ENCODE measurements at places on chromosomes 12 and 14. TPM values are rescaled to one million over a fixed set of nuclear protein-coding genes. Genes with fewer than 3 reads are reported as not detected.
A peak's percentile ranks its signal among the peaks of the same experiment; 100 is the strongest.

DNA sequence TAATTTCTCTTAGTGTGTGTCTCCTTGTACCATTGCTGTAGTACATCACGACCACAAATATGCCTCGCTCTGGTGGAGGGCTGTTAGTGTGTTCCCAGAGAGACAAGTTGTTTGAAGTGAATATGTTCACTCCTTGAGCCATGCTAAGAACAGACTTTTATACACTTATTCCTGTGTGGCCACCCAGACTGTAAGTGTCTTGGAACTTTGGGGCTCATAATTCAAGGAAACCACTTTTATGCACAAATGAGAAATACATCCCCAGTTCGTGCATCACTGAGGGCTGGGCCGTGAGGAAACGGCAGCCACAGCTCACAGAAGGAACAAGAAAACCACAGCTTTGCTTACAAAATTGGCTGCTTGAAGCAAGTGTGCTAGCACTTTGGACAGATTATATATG is 362.2 kb upstream of the DDHD1 start:
- DNase-seq: no peak

- DNase-seq: peak; percentile 40
Measured at GRCh38 chr14:77761205-77761931, 412 bp upstream of the SNW1 start.

DNA sequence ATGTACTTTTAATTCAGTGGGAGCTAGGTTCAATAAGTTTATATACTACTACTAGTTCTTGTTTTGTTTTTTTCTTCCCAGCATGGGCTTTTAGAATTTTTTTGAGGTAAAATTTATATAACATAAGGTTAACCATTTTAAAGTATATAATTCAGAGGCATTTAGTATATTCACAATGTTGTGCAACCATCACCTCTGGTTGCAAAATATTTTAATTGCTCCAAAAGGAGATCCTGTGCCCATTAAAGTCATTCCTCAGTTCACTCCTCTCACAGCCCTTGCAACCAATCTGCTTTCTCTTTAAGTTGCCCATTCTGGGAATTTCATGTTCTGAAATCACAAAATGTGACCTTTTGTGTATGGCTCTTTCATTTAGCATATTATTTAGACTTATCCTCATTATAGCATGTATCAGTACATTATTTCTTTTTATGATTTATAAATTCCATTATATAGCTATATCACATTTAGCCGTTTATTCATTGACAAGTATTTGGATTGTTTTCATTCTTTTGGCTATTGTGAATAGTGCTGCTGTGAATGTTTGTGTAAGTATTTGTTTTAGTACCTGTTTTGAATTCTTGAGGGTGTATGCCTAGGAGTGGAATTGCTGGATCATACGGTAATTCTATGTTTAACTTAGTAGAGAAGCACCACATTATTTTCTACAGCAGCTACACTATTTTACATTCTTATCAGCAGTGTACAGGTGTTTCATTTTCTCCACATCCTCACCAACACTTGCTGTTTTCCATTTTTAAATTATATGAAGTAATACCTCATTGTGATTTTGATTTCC is 59.1 kb downstream of the ARHGAP5 start:
- DNase-seq: no peak

DNA sequence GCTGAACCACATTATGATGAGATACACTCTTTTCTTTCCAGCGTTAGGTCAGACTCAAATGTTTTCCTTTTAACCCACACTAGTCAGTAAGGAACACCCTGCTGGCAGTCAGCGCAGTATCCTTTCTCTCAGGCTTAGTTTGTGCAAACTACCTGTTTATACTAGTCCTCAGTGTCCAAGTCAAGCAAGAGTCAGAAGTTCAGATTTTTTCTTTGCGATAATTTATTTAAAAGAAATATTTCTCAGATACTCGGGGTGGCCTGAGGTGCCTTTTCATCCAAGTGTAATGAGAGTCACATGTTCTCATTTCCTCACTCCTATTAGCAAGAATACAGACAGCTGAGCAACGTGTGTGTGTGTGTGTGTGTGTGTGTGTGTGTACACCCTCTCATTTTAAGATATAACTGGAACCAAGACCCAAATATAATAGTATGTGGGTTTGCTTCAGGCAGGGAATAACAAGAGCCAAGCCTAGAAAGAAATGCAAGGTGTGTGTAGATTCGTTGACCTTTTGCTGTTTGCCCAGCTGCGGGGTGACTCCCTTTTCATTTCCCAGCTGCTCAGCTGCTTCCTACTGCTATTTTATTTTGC is 182.7 kb downstream of the KICS2 start:
- DNase-seq: no peak

Gene ADSS1
- total RNA-seq: 7.0 TPM

Gene ZNF385A
- 5.8 TPM for total RNA-seq
